ENCODE measurements at places on chromosomes 1 and 21.

- no peak for DNase-seq
These were observed 67.7 kb upstream of the MPC2 start for GRCh38 chr1:168004531-168004930.

GRCh38 chr21:42423197-42423675, 19.5 kb downstream of the UBASH3A start:
- no peak for DNase-seq

DNA sequence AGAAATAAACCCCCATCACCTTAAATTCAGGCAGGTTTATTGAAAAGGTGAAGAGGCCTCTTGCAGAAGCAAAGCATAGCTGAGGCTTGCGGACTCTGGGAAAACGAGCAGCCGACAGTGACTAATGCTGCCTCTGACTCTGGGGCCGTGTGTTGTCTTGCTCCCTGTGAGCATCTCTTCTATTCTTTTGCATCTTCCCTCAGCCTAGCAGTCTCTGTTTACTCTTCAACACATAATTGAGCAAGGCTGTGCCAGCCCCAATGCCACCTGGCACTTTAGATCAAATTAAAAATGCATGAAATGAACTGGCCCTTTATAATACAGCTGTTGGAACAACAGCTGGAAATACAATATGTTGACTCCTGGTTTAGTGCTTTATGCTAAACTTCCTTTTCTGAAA, 18.4 kb upstream of the REG4 start:
- no peak for DNase-seq

DNA sequence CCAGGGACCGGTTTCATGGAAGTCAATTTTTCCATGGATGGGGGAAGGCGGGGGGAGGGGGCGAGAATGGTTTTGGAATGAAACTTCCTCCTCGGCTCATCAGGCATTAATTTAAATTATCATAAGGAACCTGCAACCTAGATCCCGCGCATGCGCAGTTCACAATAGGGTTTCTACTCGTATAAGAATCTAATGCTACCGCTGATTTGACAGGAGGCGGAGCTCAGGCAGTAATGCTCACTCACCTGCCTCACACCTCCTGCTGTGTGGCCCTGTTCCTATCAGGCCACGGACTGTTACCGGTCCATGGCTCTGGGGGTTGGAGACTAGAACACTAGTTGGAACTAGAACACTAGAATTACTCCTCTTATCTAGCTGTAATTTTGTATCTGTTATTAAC, 38.0 kb downstream of the PRRX1 start:
- no peak for DNase-seq

DNA sequence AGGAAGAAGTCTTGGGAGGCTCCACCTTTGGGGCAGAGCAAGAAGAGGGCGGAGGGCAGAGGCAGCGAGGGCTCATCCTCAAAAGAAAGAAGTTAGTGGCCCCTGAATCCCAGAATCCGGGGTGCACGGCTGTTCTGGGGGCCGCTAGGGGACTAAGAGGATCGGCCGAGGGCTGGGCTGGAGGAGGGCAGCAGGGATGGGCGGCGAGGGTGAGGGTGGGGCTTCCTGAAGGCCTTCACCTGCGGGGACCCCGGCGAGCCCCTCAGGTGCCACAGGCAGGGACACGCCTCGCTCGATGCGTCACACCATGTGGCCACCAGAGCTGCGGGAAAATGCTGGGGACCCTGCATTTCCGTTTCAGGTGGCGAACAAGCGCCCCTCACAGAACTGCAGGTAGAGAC, 23.9 kb downstream of the COL6A1 start:
- no peak for DNase-seq

DNA sequence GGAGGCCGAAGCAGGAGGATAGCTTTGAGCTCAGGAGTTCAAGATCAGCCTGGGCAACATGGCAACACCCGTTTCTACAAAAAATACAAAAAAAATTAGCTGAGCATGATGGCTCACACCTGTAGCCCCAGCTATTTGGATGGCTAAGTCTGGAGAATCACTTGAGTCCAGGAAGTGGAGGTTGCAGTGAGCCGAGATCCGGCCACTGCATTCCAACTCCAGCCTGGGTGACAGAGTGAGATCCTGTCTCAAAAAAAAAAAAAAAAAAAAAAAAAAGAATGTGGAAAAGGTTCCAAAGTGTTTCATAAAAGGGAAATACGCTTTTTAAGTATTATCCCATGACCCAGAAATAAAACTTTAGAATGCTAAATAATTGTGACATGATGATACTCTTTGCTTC, 8.0 kb downstream of the S1PR1 start:
- DNase-seq = no peak

GRCh38 chr1:63843010-63843409, 69.2 kb downstream of the ROR1 start:
- no peak for DNase-seq

DNA sequence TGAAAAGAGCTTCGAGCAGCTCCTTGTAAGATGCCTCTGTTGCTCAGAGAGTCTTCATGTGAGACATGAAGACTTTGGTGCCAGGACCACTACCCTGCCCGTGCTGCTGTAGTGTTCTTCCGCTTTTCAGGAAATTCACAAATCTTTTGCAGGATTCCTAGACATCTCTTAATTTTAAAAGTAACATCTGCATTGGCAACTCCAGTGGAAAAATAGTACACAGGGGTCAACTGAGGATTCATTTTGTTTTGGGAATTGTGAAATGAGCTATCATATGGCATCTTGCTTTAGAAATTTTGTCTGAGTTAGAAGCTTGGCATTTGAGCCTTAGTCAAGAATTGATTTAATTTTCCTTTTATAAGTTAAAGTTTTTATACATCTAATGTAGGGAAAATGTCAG, 7.2 kb downstream of the PRDM2 start:
- DNase-seq = no peak

DNA sequence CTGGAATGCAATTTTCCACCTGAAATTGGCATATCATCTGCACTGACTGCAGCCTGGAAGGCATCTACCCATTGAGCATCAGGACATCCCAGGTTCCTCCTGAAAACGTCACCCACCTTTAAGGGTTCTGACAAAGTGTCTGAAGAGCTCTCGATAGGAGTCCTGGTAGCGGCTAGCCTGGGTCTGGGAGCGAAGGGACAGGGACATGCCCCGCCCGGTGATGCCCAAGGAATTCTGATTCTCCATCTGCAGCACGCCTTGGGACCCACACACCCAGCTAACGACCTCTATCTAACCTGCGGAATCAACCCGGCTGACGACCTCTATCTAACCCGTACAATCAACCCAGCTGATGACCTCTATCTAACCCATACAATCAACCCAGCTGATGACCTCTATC, 13.3 kb upstream of the CCDC27 start:
- no peak for DNase-seq

GRCh38 chr1:26597629-26598039, 68.1 kb downstream of the RPS6KA1 start:
- DNase-seq = no peak

DNA sequence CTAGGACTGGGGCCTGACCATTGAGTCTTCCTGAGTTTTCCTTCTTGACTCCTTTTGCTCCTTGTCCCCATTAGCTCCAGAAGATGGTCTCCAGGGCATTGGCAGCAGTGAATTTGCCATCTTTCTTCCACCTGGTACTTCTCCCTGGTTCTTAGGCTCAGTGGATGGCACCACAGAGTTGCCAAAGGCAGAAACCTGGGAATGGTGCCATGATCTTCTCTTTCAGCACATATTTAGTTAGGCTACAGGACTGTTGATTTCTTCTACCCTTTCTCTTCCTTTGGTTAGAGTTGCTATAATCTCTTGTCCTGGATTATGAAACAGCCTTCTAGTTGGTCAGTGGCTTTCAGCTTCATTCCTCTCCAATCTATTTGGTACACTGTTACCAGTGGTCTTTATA, 6.2 kb downstream of the ZBTB40 start:
- DNase-seq = no peak

- no peak for DNase-seq
These were observed 86.7 kb downstream of the GALNT2 start for GRCh38 chr1:230153641-230154296.

DNA sequence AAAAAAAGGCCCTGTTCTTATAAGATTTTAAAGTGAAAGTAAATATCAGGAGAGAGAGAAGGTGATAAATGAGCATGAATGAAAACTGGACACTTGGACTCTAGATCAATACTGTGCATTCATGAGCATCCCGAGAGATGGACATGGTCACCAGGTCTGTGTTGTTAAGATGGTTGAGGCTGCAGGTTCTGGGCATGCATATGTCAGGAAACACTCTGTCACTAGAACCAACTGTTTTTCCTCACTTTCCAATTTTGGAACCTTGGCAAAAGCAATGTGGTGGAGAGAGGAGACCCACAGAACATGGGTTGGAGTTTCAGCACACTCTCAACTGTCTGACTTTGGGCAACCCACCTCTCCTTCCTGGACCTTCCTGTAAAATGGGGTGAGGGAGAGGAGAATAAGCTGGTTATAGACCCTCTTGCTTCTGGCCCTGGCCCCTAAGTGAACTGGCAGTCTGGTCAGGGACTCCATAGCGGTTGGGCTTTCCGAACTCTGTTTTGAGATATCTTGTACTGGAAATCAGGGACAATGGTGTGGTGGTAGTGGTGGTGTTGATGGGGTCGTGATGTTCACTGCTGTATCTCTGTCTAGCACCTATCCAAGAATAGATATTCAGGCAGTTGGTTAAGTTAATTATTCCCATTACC, 4.2 kb downstream of the MAN1C1 start:
- DNase-seq = no peak

DNA sequence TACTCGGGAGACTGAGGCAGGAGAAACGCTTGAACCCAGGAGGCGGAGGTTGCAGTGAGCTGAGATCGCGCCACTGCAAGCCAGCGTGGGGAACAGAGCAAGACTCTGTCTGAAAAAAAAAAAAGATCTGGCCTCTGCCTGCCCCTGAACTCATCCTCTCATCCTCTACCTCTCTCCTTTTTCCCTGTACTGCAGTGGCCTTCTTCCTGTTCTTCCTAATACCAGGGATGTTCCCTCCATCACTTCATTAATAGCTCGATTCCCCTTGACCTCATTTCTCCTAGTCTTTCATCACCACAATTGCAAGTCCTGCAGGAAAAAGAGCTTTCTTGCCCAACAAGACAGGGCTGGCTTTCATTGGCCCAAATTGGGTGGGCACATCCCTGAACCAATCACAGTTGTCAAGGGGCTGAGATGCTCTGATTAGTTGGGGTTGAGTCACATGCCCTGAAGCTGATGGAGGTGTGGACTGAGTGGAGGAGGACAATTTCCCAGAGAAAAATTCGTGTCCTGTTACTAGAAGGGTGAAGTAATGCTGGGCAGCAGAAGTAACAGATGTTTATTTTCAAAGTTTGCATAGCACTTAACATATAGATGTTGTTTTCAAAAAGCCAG, 86.8 kb upstream of the PUM1 start:
- no peak for DNase-seq

DNA sequence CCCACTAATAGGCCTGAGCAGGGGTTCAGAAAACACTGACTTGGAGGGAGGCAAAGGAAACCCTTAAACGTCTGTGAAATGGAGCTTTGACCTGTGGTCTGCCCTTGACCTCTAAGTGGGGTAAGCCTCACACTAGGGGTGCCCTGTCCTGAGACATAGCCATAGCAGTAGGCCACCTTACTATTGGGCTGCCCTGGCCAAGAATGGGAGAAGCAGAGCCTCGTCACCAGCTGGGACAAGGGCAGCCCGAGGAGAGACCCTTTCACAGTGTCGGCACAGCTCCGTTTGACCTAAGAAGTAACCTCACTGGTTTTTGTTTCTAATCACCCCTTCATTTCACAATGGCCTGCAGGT, 26.4 kb upstream of the IFNAR2 start:
- DNase-seq = no peak

DNA sequence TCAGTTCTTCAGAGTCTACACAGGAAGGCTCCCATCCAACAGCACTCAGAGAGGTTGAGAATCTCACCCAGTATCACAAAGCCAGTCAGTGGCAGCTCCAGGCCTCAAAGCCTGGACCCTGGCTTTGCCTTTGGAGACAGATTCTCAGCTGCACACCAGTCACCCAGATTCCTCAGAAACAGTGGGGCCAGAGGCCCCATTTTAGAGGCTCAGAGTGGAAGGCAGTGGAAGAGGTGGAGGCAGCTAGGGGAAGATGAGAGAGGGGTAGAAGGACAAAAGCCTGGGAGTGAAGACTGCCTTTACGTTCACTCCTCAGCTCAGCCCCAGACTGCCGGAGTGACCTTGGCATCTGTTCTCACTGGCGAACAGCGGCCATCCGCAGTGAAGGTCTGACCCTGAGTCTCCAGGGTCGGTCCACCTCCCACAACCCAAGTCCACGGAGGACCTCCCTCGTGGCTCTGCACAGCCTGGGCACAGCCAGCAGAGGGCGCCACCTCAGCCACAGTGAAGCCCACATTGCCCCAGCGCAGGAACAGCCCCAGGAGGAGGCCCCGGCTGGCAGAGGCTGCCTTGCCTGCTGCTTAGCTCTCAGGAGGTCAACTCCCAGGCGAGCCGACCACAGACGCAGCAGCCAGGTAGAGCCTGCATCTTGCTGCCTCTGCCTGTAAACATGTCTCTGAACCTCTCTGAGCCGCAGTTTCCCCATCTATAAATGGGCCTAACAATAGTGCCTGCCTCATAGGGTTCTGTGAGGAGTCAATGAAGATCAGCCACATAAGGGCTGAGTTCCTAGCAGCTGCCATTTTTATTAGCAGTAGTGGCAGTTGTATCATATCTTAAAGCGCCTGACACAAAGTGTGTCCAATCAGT, 5.9 kb upstream of the FNDC5 start:
- DNase-seq = no peak

GRCh38 chr1:10778640-10779039, 17.8 kb downstream of the CASZ1 start:
- DNase-seq = no peak

DNA sequence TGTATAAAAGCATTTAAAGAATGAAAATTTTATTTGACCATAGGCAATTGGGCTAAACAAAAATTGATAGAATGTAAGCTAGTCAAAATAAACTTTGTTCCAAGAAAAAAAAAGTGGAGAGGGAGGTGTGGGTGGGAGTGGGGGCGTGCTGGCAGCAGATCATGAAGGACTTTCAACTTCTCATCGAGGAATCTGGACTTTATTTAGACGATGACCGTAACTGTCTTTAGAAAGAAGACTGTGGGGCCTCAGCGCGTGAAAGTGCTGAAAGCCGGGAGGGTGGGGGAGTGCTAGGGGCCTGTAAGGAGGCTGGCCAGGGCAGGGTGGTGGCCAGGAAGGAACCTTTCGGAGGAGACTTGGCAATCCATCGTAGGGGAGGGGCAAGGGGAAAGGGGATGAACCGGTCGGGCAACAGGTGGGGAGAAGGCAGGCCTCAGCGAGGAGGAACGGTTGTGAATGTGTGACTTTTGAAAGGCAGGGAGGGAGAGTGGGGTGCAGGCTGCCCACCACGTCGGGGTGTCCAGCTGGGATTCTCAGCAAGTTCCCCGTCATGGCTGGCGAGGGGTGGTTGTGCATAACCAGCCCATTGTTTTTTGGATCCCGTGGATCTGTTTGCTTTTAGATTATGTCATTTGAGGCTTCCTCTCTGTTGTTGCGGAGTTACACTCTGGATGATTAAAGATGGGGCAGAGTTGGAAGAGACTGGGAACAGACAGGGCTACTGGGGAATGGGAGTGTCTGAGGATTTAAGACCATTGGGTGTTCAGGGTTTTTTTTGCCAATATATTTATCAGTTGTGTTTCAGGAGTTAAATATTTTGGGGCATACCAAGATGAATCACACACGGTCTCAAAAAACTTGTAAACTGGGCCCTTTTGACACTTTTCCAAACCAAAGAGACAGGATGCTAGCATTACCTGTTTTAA, 35.5 kb downstream of the HUNK start:
- DNase-seq = no peak

- no peak for DNase-seq
These were observed 3.9 kb downstream of the PGD start for GRCh38 chr1:10402729-10403274.

Data from esophagus squamous epithelium (tissue), 5 donors.